ENCODE measurements at places on chromosomes 7 and 10. TPM values are rescaled to one million over a fixed set of nuclear protein-coding genes. Genes with fewer than 3 reads are reported as not detected.
A peak's percentile ranks its signal among the peaks of the same experiment; 100 is the strongest.

Gene GNGT1
- not detected for total RNA-seq

Gene UCN3
- not detected for total RNA-seq

Gene VPS37D
- total RNA-seq: 1.3 TPM

Gene CRTAC1
- not detected for total RNA-seq

- DNase-seq: no peak
These were observed 2.5 kb downstream of the HSPB1 start for GRCh38 chr7:76304888-76305375.

DNA sequence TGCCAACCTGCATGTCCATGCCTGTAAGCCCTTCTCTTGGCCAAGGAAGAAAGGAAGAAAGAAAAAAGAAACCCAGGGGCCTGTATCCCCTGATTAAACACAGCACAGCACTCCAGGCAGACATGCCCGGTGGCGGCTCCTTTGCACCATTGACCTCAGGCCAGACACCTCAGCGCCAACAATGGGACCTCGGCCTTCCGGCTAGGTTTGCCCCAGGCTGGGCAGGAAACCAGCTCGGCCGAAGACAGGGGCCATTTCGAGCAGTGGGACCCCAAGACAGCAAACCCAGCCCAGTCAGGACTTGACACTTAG lies 2.8 kb downstream of the HOXA10 start:
- DNase-seq: no peak

DNA sequence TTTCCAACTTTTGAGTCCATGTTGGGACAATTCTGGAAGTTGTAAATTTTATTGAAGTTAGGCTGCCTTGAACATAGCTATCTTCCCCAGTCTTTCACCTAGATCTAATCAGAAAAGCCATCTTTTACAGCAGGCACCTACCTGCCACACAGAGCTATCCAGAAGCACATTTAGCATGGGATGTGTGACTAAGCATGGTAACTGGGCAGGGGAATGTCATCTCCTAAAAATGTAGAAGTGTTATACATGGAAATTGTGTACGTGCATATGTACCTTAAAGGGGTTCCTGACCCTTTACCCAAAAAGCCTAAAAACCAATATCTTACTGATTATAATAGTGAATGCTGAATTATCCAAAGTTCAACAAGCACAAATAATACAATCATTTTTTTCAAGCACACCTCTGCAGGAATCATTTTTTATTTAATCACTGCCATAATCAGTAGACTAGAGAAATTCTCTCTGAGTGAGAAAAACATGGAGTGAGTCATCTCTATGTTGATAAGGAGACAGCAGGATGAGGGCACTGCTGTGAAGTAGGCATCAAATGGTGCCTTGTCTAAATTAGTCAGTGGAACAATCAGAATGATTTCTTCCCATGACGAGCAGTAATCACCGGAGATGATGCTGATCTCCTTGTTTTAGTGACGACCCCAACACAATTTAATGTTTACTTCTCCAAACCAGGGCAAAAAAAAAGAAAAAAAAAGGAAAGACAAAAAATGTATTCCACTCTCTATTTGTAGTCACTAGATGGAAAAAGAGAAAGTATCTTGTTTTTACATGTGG lies 75.9 kb downstream of the SORBS1 start:
- no peak for DNase-seq

DNA sequence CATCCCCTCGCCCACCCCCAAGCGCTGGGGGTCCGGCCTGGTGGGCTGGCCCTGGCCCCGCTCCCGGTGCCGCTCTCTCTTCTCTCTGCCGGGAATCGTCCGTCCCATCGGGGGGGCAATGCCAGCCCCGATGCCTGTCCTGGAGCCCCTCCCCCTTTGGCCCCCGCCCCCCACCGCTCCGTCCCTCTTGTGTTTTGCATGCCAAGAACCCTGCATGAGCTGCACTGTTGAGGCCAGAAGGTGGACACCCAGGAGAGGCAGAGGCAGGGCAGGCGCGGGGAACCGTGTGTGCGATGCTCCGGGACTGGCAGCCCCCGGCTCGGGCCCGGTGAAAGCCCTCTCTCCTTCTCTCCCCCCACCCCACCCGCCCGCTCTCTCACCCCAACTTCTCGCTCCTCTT lies 22.1 kb upstream of the HSPB1 start:
- DNase-seq: no peak

- DNase-seq: no peak
These were observed 1.4 kb downstream of the FGFBP3 start for GRCh38 chr10:91907914-91908336.

GRCh38 chr10:123860209-123860608 lies 31.4 kb downstream of the CPXM2 start:
- no peak for DNase-seq

DNA sequence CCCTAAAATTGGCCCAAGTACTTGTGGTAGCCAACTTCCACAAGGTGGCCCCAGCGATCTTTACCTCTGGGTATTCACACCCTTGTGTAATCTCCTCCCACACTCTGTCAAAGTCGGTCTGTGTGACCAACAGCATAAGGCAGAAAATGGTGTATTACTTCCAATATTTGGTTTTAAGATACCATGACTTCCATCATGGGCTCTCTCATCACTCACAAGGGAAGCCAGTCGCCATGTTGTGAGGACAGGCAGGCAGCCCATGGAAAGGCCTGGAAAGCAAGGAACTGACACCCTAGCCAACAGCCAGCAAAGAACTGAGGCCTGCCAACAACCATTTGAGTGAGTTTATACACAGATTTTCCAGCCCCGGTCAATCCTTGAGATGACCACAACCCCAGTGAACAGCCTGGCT lies 91.0 kb upstream of the KMT2E start:
- DNase-seq: peak; percentile 69

- no peak for DNase-seq
These were observed 45.7 kb downstream of the CROT start for GRCh38 chr7:87391020-87391701.

DNA sequence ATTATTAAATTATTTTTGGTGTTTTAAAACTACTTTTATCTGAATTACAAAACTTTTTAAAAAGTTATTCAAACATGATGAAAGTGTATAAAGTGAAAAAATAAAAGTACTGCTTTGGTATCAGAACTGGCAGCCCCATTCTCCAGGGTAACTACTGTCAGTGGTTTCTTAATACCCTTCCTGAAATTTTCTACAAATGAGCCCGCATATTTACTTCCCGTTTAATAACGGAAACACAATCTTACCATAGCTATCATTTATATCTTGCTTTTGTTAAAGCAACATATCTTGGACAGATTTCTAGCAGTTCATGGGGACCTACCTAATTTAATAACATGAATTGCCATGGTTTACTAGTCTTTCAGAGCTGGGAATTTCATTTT lies 249.9 kb downstream of the RNLS start:
- no peak for DNase-seq

DNA sequence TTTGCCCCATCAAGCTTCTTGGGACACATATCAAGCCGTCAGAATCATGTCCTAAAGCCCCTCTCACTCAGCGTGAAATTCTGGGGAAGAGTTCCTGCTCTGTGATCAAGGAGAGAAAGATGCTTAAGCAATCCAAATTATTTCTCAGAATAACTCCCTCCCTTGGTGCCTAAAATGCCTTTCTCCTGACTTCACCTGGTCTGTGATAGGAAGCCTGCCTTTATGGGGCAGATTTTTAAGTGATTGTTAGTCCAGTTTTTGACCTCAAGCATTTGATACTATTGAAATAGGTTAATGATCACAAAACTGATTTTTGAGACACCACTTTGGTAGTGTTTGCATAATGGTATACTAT lies 76.4 kb upstream of the MAGI2 start:
- no peak for DNase-seq

DNA sequence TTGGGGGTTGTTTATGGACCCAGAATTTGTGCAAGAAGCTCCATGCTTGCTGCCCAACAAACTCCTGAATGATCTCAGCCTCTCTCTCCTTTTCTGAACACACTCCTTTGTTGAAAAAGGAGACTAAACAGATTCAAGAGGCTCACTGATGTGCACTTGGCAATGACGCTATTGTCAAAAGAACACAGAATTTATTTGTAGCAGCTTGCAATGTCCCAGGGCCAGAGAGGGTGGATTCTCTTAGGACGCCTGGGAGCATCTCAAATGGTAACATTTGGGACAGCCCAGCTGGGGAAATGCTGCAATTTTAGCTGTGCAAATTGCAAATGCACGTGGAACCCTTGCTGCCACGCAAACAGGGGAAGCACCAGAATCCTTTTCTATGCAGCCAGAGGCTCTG lies 79.9 kb downstream of the GPR26 start:
- DNase-seq: no peak

DNA sequence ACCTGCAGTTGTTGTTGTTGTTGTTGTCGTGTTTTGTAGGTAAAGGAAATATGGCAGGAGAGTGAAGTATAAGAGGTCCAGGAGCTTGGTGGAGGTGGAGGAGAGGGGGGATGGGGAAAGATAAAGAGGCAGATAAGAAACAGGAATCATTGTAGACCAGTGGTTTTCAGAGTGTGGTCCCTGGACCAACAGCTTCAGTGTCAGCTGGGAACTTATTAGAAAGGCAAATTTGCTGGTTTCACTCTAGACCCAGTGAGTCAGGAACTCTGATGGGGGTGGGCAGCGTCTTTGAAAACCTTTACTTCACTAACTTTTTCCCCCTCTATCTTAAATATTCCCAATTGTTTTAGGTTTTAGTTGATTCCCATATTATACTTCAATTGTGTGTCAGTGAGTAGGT lies 241.5 kb downstream of the AUTS2 start:
- DNase-seq: no peak

- DNase-seq: no peak
These were observed 16.4 kb upstream of the ZNF32 start for GRCh38 chr10:43665054-43665453.

- DNase-seq: no peak
These were observed 385.3 kb downstream of the ETV1 start for GRCh38 chr7:13604178-13604577.

All from Calu3 (cell line).